Activated CD4-positive, alpha-beta T cell treated with anti-CD3 and anti-CD28 coated beads, Interleukin-2, amount 50 U/mL, for 4 hours (primary cell): ENCODE measurements at places on chromosomes 1 and 21.

GRCh38 chr1:155133799-155134281, 1.8 kb upstream of the SLC50A1 start:
- DNase-seq = no peak

GRCh38 chr1:160291248-160292220, 6.6 kb upstream of the PEX19 start:
- DNase-seq = peak; percentile 53

- DNase-seq = no peak
Observed at GRCh38 chr1:234321231-234321630, 52.0 kb upstream of the COA6 start.

DNA sequence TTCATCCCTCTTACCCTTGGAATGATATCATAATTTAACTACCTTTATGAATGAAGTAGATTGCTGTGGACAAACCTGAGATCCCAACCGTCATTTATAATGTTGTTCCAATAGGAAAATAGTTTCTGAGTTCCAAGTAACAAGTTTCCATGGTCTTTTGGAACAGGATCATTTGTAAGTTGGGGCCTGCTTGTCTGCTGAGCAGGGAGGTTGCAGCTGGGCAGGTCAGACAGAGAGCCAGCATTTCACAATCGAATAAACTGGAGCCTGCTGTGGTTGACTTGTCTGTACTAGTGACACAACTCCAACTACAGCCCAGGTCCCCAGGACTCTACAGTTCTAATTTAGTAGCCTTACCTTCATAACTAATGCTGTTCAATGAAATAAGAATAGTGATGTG, 18.6 kb upstream of the RALGPS2 start:
- DNase-seq = no peak

GRCh38 chr1:184255560-184255959, 131.3 kb upstream of the C1orf21 start:
- no peak for DNase-seq

DNA sequence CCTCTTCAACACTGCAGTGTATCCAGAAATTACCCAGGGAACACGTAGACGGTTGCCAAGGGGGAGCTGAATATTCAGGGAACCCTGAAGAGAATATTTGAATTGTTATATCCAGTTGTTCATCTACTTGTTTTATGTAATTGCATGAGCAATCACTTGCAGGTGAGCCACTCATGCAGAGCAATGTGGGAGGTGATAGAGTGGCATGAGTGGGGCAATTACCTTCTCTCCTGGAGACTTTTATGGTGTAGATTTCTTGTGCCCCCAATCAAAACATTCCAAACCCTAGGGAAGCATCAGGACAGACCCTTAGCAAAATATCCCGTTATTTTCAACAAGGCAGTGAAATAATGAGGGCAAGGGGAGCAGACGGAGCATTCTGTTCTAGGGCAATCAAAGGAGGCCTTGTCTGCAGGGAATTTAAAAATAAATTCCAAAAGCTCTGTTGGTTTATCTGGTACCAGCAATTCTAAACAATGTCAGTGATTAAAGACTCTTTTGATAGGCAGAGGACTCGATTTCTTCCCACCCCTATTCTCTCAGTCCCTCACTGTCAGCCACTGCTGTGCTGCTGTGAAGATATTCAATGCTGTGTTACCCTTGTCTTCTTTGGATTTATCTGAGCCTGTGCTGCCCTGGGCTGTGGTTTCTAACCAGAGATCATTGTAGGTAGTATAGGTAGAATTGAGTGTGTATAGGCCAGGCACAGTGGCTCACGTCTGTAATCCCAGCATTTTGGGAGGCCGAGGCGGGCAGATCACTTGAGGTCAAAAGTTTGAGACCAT, 180.2 kb upstream of the MAP1LC3C start:
- DNase-seq = no peak

DNA sequence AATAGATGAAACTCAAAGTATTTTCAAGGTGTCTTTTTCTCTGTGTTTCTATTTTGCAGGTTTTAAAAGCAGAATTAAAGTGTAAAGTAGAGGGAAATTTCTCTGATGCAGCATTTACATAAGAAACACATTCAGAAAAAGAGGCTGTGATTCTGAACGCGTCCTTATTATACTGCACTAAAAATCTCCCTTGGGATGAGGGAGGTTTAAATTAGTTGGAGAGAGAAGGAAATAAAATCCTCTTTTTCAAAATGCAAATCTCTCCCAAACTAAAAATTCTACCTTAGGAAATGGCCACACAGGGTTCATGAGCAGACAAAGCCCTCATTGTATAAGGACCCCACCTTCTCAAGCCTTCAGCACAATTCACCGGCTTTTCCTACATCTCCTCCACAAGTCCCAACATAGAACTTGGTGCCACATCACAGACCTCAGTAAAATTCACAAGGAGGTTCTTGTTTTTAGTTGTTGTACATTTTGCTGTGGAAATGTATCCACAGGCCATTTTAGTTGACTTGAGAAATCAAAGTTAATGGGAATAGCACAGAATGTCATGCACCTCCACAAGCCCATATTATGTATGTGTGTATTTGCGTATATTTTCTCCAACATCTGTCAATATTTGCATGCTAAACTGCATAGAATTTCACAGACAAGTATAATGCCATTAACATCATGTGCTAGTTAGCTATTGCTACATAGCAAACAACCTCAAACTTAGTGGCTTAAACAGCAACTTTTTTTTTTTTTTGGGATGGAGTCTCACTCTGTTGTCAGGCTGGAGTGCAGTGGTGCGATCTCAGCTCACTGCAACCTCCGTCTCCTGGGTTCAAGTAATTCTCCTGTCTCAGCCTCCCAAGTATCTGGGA, 59.8 kb downstream of the MAB21L3 start:
- no peak for DNase-seq

DNA sequence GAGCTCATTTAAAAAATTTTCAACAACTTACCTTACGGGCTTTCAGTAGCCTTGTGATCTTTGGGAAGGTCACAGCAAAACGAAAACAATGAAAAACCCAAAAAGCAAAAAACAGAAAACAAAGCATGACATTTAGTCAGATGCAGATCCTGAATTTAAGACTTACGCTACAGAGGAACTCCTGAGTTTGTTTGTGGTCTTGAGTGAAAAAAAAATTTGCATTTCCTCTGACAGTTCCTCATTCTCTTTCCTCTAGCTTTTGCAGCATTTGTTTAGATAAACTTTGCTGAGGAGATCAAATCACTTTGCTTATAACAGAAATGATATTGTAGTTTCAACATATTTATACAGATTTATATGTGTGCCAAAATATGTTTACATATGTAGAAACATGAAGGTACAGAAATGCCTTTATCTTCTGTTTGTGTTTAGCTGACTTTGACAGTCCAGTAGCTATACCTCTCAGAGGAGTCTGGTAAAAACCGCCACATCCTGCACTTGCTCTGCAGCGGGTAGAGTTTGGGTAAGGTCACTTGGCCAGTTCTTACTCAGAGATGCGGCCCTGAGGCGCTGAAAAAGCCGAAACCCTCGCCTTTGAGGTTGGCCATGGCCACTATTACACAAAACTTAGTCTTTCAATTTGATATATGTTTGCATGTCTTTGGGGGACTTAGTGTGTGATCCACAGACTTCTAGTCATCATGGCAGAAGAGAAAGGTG, 142.5 kb downstream of the TNR start:
- no peak for DNase-seq

GRCh38 chr1:210081494-210081893, 143.5 kb downstream of the SYT14 start:
- DNase-seq = no peak

DNA sequence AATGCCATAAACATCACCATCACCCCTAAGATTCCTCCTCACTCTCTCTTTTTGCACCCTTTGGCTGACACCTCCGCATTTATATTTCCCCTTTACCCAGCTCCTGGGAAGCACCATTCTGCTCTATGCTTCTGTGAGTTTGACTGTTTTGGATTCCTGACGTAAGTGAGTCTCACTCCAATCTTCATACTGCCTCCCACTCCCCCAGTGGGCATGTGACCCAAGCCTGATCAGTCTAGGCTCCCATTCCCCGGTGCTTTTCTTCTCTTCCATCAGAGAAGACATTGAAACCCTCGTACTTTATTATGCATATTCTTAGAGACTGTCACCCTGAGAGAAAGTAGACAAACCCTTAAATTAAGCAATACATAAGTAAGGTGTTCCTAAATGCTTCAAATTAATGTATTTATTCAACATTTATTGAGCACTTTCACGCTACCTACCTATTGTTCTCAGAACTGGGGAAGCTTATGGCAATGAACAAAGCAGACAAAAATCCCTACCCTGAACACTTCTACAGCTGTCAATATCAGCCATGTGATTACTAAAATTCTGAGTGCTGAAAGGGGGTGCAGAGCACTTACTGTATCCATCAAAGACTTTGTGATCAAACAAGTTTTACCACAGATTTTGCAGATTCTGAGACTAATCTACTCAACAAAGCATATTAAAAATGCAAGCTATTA, 43.4 kb upstream of the DIPK1A start:
- DNase-seq = no peak
